ENCODE measurements at places on chromosomes 2 and 18. TPM values are rescaled to one million over a fixed set of nuclear protein-coding genes. Genes with fewer than 3 reads are reported as not detected.

DNA sequence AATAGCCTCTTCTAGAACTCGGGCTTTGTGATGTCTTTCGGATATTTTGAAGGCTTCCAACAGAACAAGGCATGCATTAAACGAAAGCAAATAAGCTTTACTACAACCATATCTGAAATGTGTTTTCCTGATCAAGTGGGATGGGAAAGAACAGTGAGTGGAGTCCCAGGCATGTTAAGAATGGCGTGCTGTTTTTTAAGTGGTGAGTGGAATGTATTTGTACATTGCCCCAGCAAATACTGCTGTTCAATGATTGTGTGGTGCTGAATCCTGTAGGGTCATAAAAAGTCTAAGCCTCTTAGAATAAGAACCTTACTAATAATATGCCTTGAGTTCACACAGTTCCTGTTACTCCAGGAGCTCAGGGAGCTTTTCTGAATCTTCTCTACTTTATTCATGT is 52.5 kb downstream of the POMC start:
- DNase-seq: no peak

DNA sequence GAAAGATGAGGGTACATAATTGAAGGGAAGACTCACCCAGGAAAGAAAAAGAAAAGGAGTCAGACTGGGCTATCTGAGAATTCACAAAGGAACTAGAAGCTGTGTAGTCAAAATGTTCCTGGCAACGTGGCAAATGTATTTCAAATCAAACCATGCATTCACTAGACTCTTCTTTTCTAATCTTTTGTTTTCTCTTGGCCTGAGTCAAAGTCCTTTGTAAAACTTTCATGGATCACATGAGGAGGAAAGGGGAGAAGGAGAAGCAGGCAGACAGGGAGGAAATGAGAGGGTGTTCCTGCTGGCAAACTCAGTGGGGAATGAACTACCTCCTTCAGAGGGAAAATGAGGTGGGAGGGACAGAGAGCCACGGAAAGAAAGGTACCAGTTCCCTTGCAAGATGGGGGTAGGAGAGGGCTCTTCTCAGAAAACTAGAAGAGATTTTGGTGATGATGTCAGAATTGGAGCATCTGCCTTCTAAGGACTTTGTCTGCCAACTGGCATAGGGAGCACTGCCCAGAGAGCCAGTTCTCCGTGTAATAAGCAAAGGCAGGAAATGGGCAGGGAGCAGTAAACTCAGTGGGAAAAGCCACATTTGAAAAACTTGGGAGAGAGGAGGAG is 51.4 kb downstream of the SLC8A1 start:
- DNase-seq: peak; percentile 23

- peak; percentile 47 for DNase-seq
These were observed 3.2 kb downstream of the WBP1 start for GRCh38 chr2:74461187-74462053.

- no peak for DNase-seq
These were observed 194.8 kb downstream of the LNPK start for GRCh38 chr2:175807031-175807873.

DNA sequence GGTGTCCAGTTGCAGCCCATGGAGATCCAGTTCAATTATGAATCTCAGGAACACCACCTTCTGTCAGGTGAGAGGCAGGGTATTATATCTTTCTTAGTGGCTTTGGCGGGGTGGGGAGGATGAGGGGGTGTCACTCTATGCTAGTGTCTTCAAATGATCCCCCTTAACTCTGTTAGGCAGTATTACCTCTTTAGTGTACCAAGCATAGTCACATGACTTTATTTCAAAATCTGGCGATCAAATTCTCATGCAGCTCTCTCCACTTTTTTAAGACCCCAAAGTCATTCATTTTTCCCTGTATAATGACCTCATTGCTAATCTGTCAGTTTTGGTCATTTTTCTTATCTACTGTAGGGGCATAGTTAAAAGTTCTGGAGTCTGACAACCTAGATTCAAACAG is 1.1 kb upstream of the ZSCAN30 start:
- no peak for DNase-seq

DNA sequence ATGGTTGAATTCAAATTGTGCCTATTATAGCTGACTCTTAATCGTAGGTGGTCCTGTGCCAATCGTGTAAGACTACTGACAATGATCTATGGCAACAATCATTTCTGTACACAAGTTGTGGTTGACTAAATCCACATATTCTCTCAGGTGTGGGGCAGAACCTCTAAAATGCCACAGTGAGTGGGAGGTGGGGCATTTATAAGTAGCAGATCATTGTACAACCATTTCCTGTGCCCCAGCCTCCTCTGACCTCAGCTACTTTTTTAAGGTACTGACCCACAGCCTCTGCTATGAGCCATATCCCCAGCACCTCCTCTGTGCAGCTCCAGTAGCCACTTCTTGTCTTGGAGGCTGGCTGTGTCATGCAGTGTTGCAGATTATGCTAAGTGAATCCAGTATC is 48.6 kb upstream of the RAPH1 start:
- peak; percentile 13 for DNase-seq

GRCh38 chr2:137508739-137509384 is 455.4 kb upstream of the HNMT start:
- no peak for DNase-seq

DNA sequence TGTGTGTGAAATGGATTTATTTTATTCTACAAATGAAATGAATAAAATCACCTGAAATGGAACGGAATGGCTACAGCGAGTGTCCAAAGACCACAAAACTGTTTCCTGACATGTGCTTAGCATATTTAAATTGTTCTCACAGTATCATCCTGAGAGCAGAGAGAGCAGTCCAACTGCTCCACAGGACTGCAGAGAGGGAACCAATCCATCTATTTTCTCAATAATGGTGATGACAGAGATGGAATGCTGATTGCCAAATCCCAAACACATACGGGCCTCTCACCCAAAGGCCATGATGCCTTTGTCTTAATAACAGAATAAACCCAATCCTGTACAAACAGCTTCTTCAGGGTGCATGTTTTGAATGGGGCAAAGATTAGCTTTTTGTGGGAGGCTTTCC is 41.1 kb downstream of the STAT1 start:
- no peak for DNase-seq

SKOR2 gene
- total RNA-seq: not detected

CDCA7 gene
- 1.1 TPM for total RNA-seq

All from osteoblast (primary cell).